Dermis blood vessel endothelial cell (primary cell): ENCODE measurements at places on chromosomes 3 and 15.

DNA sequence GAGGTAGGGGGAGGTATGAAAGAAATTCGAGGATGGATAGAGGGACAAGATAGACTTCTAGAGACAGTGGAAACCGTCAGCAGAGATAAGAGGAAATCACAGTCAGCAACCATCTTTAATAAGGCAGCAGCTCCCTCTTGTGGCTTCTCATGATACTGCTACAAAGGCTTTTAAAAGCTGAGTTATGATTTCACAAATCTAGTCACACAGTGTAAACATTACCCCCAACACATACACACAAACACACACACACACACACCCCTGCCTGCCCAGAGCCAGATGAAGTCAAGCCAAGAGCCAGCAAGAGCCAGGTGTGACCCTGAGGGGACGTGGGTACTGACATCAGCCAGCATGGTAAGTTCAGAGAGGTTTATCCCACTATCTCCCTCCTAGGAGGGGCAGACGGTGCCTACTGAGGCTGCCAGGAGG, 18.9 kb upstream of the TGM5 start:
- DNase-seq, result peak; percentile 75

- no peak for DNase-seq
Observed at GRCh38 chr3:65371053-65371452, 667.7 kb downstream of the MAGI1 start.

DNA sequence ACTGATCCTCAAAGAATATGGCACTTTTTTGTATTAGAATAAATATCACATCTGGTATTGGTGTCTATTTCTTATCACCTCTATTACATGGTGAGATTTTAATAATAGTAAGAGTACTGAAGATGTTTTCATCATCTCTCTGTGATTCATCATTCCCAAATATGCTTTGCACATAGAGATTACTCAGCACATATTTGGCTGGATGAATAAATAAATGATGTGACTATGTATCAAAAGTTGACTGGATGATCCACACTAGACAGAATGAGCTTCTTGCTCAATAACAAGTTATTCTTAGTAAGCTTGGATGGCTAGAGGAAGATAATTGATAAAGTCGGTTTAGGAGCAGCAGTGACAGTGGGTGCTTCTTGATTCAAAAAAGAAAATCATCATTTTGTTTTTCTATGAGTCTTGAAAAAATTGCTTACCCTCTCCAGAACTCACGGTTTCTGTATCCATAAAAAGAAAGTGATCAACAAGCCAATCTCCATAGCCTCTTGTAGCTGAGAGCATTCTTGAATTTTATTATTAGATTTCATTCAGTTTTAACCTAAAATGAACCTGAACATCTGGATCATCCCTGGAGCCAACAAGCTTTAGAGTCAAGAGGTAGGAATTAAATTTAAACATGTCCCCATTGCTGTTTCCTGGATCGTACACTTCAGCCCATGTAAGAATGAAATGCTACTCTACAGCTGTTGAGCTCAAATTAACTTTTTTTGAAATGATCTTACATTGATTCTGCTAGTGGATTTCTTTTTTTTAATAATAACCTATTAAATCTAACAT, 104.8 kb upstream of the OSTN start:
- no peak for DNase-seq

- no peak for DNase-seq
Observed at GRCh38 chr3:82676356-82677026, 915.0 kb upstream of the GBE1 start.

GRCh38 chr15:89184357-89184756, 37.0 kb downstream of the RLBP1 start:
- no peak for DNase-seq

DNA sequence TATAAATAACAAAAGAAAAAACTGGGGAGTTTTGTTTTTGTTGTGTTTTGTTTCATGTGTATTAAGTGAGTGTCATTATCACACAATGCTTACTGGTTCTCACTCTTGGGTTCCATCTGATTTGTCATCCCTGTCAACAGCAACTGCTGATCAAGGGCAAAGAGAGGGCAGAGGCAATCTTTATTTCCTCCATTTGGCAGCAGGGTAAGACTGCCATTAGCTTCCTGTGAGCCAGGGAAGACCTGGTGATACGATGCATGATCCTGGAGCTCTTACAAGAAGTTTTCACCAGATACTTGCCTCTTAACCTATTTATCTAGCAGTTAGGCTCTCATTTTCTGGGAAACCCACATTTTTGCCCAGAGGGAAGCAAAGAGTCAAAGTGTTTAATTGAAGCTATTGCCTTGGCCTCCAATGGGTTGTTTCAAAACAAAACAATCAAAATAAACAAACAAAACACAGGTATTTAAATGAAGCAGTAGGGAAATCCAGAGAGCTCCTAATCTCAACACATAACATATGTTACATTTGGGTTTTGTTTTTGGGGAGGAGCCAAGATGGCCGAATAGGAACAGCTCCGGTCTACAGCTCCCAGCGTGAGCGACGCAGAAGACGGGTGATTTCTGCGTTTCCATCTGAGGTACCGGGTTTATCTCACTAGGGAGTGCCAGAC, 529.8 kb downstream of the MAGI1 start:
- no peak for DNase-seq

DNA sequence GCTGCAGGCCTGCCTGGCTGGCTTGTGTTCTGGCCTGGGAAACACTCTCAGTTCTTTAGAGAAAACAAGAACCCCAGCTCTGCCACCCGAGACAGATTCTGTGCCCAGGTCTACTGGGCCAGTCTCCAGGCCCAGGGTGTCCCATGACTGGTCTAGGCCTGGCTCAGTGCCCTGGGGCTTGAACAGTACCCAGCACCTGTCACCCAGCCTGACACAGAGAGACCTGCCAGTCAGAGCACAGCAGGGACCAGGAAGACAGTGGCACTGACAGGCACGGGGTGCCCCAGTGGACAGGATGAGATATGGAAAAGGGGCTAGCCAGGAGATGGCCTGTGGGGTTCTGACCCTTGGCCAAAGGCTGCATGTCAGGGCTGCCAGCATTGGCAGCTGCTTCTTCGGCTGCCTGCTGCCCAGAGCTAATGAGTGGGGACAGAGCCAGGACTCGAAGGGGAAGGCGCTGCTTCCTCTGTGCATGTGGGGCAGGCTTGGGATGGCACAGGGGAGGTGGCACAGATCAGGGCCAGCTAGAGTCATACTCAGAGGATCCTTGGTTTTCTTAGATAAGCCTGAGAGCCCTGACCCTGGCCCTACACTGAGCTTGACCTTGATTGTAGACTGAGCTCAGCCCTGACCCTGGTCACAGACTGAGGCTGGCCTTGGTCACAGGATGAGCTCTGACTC, 15.1 kb downstream of the CCDC33 start:
- DNase-seq, result no peak

DNA sequence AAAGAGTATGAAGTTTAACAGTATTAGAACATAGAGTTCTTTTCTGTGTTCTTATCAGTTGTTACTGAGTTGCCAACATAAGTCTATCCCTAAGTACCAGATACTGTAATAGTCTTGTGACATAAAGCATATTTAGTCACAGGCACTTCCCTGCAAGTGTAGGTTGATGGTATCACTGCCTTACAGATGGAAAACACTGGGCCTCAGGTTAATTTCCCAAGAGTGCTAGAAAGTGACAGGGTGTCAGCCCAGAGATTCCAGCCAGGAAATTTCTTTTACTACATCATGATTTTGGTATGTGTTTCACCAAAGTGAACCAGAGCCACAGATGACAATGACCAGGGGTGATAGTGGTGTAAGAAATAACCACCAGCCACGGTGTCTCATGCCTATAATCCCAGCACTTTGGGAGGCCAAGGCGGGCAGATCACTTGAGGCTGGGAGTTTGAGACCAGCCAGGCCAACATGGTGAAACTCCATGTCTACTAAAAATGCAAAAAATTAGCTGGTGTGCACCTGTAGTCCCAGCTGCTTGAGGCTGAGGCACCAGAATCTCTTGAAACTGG, 3.2 kb downstream of the EIF1B start:
- no peak for DNase-seq

DNA sequence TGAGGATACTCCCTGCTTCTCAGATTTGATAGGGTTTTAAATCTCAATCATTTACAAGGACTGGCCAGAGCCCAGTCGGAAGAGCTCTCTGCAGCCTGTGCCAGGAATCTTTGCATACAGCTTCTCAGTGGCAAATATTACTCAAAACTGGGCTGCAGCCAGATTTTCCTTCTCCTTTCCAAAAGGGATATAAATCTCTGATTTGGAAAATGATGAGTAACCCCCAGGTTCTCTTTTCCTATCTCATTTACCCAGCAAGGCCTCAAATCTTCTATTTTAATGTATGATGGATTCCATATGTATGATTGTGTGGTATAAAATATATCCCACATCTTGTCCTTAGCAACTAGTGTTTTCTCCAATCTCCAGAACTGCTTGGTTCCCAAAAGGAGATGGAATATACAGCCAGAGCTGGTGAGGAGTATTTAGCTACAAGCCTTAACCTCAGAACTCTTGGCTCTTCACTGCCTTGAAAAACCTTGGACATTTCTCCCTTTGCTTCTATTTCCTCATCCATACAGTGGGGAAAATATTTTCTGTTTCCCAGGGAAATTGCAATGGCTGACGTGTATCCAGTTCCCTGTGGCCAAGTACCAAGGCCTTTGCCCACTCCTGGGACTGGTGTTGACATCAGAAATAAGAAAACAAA, 114.4 kb downstream of the ATG7 start:
- peak; percentile 66 for DNase-seq

DNA sequence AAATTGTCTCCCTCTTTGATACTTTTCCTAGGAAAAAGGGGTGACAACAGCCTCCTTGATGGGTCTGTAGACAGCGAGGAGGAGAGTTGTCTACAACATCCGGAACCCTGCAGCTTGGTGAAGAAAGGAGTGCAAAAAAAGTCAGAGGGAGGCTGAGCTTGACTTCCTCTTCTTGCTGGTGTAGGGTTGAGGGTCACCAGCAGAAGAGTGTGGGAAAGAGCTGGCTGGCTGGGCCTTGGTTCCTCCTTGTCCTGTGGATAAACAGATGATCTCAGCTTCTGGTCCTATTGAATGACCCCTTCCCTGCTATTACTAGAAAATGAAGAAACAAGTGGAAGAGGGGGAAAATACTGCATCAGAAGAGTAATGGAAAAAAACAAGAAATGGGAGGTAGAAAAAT, 20.4 kb downstream of the SLC7A14 start:
- peak; percentile 23 for DNase-seq

- DNase-seq, result no peak
Observed at GRCh38 chr3:25097023-25097422, 331.0 kb upstream of the RARB start.

- DNase-seq, result no peak
Observed at GRCh38 chr3:102000620-102001209, 151.4 kb downstream of the NFKBIZ start.

DNA sequence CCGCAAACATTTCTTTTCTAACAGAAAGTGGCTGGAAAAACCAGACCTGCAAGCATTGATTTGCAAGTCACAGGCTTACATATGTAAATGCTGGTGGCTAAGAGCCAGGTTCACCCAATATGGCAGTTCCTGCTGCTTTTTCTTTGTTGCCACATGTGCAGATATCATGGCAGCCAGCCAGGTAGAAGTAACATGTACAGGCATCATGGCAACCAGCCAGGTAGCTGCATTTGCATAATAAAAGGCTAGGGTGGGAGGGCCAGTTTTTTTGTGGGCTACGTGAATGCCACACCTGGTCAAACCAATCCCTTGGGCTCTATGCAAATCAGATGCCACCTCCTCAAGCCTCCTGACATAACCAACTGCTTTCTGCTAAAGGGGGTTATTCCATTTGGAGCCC, 2.8 kb upstream of the SMCO1 start:
- no peak for DNase-seq

GRCh38 chr3:46334741-46335478, 19.0 kb upstream of the CCR2 start:
- no peak for DNase-seq

- DNase-seq, result no peak
Observed at GRCh38 chr15:25055356-25056068, 100.7 kb downstream of the SNRPN start.

GRCh38 chr3:14957925-14958324, 10.5 kb downstream of the NR2C2 start:
- no peak for DNase-seq

DNA sequence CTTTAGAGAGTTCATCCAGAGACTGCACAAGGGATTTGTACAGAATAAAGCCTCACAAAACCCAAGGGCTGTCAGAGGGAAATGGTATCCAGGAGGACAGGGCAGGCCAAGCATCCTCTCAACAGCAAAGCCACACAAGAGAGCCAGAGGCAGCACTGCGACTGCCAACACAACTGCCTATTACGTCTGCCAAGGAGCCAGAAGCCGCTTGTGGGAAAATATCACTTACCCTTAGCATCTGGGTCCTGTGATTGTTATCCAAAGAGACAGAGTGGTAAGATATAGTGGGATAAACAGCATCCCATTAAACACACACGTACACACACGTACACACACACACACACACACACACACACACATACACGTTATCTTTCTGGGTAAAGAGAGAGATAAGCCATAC, 618.3 kb upstream of the AGTR1 start:
- DNase-seq, result no peak

GRCh38 chr15:96046620-96047240, 283.8 kb upstream of the NR2F2 start:
- no peak for DNase-seq

GRCh38 chr3:170002879-170003278, 34.9 kb upstream of the GPR160 start:
- DNase-seq, result peak; percentile 54

DNA sequence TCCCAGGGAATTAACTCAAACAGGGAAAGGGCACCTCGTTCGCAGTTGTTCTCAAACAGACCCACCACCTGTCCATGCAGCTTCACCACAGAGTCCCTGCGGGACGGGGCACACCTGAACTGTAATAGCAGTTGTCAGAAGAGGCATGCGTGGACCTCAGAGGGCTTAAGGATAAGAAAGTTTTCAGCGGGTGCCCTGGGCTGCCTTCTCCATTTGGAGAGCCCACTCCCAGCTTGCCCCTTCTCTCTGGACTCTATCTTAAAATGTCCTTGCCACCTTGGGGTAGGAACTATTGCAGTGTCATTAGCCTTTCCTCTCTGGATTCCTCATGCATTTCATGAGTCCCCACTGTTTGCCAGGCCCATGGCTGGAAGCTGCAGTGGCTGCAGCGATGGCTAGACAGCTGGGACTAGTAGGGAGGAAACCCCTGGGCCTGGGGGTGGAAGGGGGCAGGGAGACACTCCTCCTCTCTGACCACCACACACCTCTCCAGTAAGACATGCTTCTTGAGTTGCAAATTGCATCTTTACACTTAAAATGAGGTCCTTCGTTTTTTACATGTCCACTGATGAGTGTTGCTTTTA, 33.5 kb downstream of the PDIA5 start:
- DNase-seq, result no peak

GRCh38 chr3:149626671-149627070, 31.2 kb downstream of the WWTR1 start:
- DNase-seq, result no peak

DNA sequence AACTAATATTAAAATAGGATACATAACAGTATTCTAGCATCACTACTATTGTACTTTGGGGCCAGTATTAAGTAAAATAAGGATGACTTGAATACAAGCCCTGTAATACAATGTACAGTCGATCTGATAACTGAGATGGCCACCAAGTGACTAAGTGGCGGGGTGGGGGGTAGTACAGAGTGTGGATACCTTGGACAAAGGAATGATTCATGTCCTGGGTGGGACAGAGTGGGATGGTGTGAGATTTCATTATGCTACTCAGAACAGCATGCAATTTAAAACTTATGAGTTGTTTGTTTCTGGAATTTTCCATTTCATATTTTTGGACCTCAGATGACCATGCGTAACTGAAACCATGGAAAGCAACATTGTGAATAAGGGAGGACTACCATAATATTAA, 46.0 kb downstream of the SLC7A14 start:
- DNase-seq, result no peak
